ENCODE measurements at places on chromosomes 13 and 19.

DNA sequence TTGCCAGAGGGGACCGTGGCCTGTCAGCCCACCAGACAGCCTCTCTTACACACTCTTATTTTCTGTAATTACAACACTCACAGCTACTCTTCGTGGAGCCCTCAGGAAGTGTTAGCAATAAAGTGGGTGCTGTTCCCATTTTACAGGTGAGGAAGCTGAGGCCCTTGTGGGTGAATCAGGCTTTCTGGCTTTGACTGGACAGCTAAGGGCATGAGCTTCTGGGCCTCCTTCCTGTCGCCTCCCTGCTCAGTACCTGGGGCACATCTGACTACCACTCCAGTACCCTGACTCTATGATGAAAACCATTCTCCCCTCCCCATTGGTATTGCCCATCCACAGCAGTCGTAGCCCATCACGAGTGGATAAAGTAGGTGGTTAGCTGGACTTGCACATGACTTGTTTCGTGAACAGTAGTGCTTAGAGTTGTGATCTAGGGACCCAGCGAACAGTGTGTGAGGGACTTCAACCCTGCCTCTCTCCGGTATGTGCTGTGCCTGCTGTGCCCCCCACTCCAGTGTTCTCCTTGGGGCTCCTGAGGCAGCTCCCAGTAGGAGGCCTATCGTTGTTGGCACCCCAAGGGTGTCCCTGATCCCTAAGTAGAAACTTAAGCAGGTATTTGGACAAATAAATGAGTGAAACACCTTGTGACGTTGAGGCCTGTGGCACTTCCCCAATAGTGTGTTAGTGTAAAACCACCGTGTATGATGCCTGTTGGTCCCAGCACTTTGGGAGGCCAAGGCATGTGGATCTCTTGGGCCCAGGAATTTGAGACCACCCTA, 38.6 kb downstream of the GATAD2A start:
- H3K27ac ChIP-seq: no peak overlapping the region
- no peak for DNase-seq
- no peaks in the 10 kb centered on the region for H3K27me3 ChIP-seq
- no peaks in the 10 kb centered on the region for H3K4me1 ChIP-seq

- H3K36me3 ChIP-seq: no peaks in the 10 kb centered on the region
- H3K27ac ChIP-seq: no peak overlapping the region
- H3K4me3 ChIP-seq: no peak overlapping the region
- no peaks in the 10 kb centered on the region for H3K4me1 ChIP-seq
- no peaks in the 10 kb centered on the region for H3K27me3 ChIP-seq
- no peak for DNase-seq
These were observed 3.6 kb downstream of the IFNL1 start for GRCh38 chr19:39299832-39300231.

DNA sequence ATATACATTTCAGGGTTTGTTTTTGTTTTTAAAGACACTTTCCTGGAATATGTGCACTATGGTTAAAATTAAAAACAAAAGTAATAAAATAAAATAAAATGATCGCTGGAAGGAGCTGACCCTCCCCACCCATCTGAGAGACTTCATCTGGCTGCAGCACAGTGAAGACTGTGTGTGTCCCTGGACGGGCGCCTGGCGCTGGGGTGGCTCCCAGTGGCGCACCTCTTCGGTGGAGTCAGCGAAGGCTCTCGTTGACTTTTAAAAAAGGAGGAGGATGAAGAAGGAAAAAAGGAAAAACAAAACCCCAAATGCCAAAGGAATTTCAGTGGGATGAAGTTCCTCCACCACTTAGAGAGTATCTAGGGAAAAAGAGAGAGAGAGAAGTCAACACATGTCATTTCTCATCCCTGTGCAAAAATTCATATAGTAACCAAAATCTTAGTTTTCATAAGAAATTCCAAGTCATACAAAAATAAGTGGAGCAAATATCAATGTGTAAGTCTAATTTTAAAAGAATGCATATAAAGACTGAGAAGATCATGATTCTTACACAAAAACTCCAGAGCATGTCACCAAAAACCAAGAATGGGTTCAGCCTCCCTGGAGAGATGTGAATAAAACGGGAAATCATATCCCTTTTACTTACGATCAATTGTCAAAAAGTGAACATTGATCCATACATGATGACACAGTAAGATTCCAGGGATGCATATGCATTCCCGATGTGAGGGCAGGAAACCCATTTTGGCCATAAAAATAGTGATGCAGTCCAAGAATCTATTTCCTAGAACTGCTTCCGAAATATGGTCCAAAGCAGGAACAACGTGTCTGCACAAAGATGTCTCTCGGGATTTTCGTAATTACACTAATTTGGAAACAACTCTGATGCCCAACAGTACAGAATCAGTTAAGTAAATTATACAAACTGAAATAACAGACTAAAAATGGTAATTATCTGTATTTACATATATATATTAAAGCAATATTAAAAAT, 123.8 kb downstream of the STK24 start:
- H3K27ac ChIP-seq: no peak overlapping the region
- no peaks in the 10 kb centered on the region for H3K27me3 ChIP-seq
- H3K4me1 ChIP-seq: no peaks in the 10 kb centered on the region

DNA sequence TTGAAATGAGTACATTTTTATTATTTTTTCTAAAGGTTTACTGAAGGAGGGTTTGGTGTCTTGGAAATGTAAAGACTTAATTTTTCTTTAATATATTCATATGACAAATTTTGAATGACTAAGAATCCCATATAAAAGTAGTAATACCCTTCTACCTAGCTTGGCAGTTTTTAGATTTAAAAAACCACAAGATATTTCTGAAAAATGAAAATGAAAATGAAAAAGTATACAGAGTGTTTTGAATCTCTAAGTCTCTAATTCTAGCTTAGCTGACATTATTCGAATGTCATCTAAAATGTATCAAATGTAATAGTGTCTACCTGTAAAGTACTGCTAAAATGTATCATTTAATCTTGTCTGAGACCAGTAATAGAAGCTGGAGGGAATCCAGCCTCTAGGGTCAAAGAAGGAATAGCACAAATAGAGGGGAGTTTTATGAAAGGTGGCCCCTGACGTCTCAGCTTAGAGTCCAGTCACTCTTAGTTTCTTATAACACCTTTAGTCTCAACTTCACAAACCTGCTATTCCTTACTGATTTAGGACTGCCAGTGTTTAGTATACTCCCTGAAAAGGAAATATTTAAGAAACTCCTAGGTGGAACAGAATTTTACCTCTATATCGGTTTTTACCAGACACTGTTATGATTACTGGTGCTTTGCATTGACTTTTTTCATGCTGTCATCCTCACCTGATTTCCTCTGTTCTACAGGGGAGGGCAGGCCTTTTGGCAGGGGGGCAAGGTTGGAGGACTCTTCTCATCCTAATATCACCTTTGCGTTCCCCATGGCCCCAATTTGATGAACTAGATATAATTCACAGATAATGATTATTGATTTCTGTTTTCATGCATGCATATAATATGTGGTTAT, 16.2 kb upstream of the MIR17HG start:
- H3K27ac ChIP-seq: no peak overlapping the region
- DNase-seq: no peak
- H3K27me3 ChIP-seq: no peaks in the 10 kb centered on the region
- H3K36me3 ChIP-seq: no peaks in the 10 kb centered on the region

- no peak for DNase-seq
- no peak overlapping the region for H3K4me3 ChIP-seq
- H3K36me3 ChIP-seq: no peaks in the 10 kb centered on the region
These were observed 6.0 kb downstream of the KANK2 start for GRCh38 chr19:11191273-11191755.

GRCh38 chr19:10219678-10220077, 11.5 kb downstream of the S1PR2 start:
- H3K27me3 ChIP-seq: no peaks in the 10 kb centered on the region
- no peaks in the 10 kb centered on the region for H3K36me3 ChIP-seq
- H3K4me1 ChIP-seq: no peaks in the 10 kb centered on the region
- DNase-seq: no peak

DNA sequence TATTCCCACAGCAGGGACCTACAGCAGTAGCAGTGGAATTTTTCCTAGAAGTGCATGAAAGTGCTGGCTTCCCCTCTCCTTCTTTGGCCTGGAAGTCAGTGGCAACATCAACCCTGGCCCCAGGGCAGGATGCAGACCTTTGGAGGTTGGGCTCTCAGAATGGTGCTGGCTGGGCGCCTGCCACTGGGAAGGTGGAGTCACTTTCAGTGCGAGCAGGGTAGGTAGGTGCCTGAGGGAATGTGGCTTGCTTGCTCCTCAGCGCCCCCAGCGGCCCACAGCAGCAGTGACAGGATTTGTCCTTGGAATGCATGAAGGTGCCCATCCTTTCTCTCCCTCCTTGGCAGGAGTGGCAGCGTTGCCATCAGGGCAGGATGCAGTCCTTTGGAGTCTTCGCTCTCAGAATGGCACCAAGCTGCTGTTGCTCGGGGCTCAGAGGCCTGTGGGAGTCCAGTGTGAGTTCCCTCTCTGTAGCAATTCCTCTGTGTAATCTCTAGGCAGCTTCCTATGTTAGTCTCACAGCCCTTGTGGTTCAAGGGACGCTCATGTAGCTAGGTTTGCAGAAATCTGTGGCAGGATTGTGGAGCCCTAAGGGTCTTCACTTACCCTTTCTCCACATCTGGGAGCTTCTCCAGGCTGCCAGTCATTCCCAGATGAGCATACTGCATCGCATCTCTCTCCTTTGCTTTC, 354.4 kb upstream of the DACH1 start:
- H3K4me1 ChIP-seq: no peaks in the 10 kb centered on the region
- no peaks in the 10 kb centered on the region for H3K36me3 ChIP-seq
- H3K27me3 ChIP-seq: no peaks in the 10 kb centered on the region
- peak; percentile 17 for DNase-seq

GRCh38 chr13:30052120-30052519, 201.7 kb upstream of the UBL3 start:
- no peaks in the 10 kb centered on the region for H3K4me1 ChIP-seq
- H3K4me3 ChIP-seq: no peak overlapping the region
- no peak overlapping the region for H3K27ac ChIP-seq
- no peaks in the 10 kb centered on the region for H3K27me3 ChIP-seq
- DNase-seq: no peak

- no peak for DNase-seq
- no peaks in the 10 kb centered on the region for H3K36me3 ChIP-seq
- H3K4me1 ChIP-seq: peaks cover 49% of the 10 kb centered on the region
- no peaks in the 10 kb centered on the region for H3K27me3 ChIP-seq
These were observed 11.6 kb downstream of the NFILZ start for GRCh38 chr19:8641908-8642547.

GRCh38 chr13:23990455-23990854, 93.2 kb upstream of the C1QTNF9B start:
- no peaks in the 10 kb centered on the region for H3K27me3 ChIP-seq
- no peaks in the 10 kb centered on the region for H3K36me3 ChIP-seq
- no peaks in the 10 kb centered on the region for H3K4me1 ChIP-seq
- DNase-seq: no peak
- H3K4me3 ChIP-seq: no peak overlapping the region

DNA sequence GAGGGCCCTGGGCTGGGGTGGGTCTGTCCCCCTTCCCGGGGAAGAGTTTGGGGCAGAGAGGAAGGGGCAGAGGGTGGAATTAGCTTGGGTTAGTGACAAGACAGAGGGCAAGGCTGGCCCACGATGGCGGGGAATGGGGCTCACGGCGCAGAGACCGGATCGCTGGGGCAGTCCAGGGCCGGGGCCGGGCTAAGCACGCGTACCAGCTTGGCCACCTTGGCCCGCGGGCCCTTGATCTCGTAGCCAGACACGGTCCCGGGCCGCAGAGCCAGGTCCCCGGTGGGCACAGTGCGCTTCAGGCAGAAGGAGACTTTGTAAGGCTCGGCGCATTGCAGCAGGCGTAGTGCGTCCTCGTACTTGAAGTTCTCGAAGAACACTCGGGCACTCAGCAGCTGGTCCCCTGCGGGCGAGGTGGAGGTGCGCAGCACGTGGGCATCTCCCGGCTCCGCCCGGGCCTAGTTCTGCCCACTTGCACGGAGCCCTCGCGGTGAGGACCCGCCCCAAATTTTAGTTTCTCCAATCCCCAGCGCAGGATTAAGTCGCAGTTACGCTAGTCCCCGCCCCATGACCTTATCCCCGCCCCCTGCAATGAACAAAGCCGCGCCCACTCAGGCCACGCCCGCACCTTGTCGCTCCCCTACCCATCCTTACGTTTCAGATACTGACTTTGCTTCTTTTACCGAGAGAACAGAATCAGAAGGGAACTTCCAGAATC, 8.6 kb upstream of the HIPK4 start:
- H3K27ac ChIP-seq: no peak overlapping the region
- no peaks in the 10 kb centered on the region for H3K4me1 ChIP-seq
- no peak overlapping the region for H3K4me3 ChIP-seq
- H3K27me3 ChIP-seq: no peaks in the 10 kb centered on the region
- no peak for DNase-seq

DNA sequence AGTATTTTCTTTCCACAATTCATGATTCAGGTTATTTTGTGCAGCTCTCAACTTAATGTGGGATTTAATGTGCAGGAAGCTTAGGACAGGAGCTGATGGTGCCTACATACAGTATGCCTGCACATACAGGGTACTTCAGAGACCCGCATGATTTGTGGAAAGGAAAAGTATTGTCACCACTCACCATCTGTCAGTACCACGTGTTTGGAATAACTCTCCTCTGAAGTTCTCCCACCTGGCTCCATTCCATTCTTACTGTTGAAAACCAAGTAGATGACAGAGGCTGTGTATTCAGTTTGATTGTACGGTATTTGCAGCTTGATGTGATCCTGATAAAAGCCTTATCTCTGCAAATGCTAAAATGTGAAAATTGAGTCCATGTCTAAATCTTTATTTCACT, 85.7 kb downstream of the ZAR1L start:
- H3K36me3 ChIP-seq: no peaks in the 10 kb centered on the region
- no peak overlapping the region for H3K27ac ChIP-seq
- no peak overlapping the region for H3K4me3 ChIP-seq
- no peaks in the 10 kb centered on the region for H3K4me1 ChIP-seq
- no peak for DNase-seq

GRCh38 chr13:85379991-85380390, 419.2 kb downstream of the SLITRK6 start:
- no peak overlapping the region for H3K4me3 ChIP-seq
- no peaks in the 10 kb centered on the region for H3K4me1 ChIP-seq
- H3K36me3 ChIP-seq: no peaks in the 10 kb centered on the region
- H3K27ac ChIP-seq: no peak overlapping the region
- no peaks in the 10 kb centered on the region for H3K27me3 ChIP-seq

GRCh38 chr19:10766671-10767201, 48.9 kb downstream of the DNM2 start:
- no peak for DNase-seq
- H3K4me1 ChIP-seq: peaks cover 15% of the 10 kb centered on the region
- H3K4me3 ChIP-seq: no peak overlapping the region
- H3K27me3 ChIP-seq: no peaks in the 10 kb centered on the region

- no peak for DNase-seq
- no peaks in the 10 kb centered on the region for H3K27me3 ChIP-seq
- H3K27ac ChIP-seq: no peak overlapping the region
- H3K36me3 ChIP-seq: no peaks in the 10 kb centered on the region
- no peak overlapping the region for H3K4me3 ChIP-seq
These were observed 32.5 kb upstream of the NDFIP2 start for GRCh38 chr13:79448413-79448812.

GRCh38 chr13:101298517-101298916, 117.8 kb downstream of the NALCN start:
- no peak overlapping the region for H3K4me3 ChIP-seq
- no peaks in the 10 kb centered on the region for H3K4me1 ChIP-seq
- DNase-seq: no peak
- no peak overlapping the region for H3K27ac ChIP-seq
- H3K27me3 ChIP-seq: no peaks in the 10 kb centered on the region
- no peaks in the 10 kb centered on the region for H3K36me3 ChIP-seq
